Brain microvascular endothelial cell (primary cell): ENCODE measurements at places on chromosomes 3 and 15.

DNA sequence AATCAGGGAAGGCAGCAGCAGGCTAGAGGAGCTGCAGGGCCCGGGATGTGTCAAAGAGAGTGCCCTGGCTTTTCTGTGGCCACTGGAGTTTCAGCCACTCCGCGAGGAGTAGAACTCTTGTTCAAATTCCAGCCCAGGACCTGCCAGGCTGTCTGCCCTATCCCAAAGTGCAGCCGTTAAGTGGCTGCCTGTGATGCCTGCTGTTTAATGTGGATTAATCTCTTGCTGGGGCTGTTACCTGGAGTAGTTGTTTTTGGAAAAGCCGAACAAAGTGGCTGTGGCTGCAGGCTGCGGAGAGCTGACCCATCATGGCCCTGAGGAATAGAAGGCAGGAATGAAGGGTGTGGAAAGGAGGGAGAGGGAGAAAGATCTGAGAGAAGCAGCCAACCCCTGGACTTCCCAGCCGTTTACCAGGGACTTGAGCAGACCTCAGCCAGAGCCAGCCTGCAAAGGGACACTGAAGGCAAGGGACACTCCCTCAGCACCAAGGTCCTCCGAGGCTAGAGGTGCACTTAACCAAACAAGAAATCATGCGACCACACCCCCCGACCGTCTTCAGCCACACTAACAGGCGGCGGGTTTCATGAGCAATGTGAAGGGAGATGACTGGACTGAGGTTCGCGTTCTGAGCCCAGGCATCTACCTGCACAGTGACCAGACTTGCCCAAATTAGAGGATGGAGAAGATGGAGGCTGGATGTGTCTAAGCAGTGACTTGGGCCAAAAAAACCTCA is 4.7 kb downstream of the CDAN1 start:
- no peak for DNase-seq

DNA sequence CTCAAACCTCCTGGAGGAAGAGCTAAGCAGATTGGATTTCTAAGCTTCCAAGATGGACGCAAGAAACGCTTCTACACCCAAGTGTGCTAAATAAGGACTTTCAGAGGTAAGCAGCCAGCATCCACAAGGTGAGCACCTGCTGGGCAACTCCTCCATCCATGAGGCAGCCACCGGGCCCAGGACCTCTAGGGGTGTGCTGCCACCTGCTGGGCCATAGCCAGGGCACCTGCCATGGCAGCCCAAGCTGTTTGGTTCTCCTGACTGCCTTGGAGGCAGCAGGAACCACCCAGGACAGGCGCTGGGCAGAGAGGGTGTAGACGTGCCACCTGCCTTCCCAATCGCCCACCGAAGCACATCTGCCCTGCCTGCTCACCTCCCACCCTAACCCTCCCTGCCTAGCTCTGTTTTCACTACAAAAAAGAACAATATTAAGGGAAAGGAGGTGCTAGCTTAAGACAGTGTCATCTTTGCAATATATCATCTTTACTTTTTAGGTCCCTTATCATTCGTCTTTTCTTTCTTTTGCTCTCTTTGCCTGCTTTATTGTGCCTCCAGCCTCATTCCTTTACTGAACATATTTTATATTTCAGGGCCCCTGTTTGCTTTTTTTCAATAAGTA is 12.9 kb downstream of the C15orf62 start:
- no peak for DNase-seq

DNA sequence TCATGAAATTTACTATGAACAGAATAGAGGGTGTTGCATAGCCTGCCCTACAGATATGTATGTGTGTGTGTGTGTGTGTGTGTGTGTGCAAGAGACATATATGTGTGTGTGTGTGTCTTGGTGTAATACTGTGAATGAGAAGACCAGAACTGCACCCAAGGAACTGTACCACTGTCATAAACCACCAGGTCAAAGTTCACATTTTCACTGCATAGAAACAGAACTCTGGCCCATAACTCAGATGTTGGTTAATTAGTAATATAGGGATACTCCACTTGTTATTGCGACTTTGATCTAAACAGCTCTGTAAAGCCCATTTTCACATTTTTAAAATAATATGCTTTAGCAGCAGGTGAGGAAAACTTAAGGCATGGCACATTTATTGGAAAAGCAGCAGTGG is 111.8 kb downstream of the IGF2BP2 start:
- no peak for DNase-seq

- DNase-seq: no peak
These were observed 137.5 kb upstream of the CCNL1 start for GRCh38 chr3:157297328-157297915.

- no peak for DNase-seq
These were observed 3.5 kb upstream of the HHATL start for GRCh38 chr3:42705962-42706585.

DNA sequence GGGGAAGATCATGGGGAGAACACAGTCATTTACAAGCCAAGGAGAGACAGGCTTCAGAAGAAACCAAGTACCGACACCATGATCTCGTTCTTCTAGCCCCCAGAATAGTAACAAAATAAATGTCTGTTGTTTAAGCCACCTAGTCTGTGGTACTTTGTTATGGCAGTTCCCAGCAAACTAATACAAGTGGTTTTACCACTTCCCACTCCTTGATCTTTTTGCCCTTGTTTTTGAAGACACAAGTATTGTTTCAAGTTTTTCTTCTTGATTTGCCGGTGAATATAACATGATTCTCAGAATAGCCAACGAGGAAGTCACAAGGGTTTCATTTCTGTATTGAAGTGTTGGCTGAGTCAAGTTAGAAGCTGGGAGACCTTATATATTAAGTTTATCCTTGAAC is 220.3 kb downstream of the SOX2 start:
- DNase-seq: no peak

DNA sequence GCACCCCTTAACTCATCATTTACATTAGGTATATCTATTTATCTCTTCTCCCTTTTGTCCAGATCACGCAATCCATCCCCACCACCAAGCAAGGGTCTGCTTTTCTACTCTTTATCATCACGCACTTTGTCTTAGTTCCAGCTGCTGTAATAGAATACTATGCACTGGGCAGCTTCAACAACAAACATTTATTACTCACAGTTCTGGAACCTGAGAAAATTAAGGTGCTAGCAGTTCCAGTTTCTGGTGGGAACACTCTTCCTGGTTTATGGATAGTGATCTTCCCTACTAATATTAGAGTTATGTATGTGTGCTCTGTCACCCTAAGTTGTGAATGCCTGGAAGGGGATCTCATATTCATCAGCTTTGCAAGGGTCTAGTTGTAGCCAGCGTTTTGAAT is 687.0 kb downstream of the NTRK3 start:
- no peak for DNase-seq

DNA sequence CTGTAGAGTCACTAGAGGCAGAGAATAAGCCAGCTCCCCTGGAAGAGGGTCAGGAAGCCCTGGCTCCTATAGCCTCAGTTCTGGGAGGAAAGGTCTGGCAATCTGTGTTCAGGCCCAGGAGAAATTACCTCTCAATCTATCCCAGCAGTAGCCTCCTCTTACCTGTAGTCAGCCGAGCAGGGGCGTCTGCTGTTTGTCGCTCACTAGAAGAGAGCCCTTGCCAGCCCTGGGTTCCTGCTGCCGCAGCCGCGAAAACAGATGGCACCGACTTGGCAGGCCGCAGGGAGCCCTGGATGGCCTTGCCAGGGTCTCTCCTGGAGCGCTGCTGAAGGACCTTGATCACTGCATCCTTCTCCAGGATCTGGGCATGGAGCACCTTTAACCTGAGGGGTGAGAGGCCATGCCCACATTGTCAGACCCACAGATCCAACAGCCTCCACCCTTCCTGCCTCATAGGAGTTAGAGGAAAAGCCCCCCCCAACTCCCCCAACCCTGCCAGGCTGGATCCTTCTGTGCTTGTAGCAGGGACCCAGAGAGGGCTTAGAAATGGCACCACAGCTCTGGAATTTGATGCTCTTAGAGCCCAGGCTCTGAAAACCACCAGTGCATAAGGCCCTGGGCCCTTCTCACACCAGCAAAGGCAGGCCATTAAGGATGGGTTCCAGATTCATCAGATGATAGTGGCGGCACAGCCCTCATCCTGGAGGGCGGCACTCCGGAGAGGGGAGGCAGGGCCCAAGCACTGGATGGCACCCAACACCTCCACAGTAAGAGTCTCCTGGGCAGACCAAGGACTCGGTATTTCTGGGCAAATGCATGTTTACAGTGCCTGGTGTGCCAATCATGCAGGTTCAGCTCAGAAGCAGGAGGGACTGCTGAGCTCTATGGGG is 14.9 kb downstream of the AMOTL2 start:
- no peak for DNase-seq

- DNase-seq: no peak
These were observed 2.2 kb downstream of the HEMK1 start for GRCh38 chr3:50571486-50571885.

GRCh38 chr15:99414755-99415731 is 150.7 kb upstream of the MEF2A start:
- DNase-seq: no peak

GRCh38 chr3:170565495-170565894 is 20.4 kb downstream of the SLC7A14 start:
- peak; percentile 44 for DNase-seq

- no peak for DNase-seq
These were observed 85.4 kb downstream of the WDR76 start for GRCh38 chr15:43912208-43912607.

DNA sequence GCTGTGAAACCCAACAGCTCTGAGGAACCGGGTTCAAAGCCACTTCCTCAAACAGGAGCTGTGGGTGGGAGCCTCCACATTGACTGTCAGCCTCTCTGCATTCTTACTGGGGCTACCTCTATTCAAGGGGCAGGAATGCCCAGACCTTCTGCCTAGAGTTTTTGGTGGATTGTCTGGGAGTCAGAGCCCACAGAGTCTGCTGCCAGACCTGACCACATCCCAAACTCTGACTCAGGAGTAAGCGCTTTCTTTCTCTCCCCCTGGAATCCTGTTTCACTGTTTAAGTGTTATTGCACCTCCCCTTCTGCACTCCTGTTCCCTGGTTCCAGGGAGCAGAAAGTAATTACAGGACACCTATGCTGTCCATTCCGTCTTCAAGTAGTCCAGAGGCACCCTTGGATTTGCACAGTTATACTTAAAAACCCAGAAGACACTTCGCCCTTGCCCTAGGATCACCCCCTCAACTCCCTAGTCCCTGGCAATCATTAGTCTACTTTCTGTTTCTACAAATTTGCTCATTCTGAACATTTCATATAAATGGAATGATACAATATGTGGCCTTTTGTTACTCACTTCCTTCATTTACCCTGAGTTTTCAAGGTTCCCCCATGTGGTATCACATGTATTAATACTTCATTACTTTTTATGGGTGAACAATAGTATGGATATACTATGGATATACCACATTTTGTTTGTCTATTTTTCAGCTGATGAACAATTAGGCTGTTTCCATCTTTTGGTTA is 37.9 kb upstream of the TJP1 start:
- peak; percentile 69 for DNase-seq

DNA sequence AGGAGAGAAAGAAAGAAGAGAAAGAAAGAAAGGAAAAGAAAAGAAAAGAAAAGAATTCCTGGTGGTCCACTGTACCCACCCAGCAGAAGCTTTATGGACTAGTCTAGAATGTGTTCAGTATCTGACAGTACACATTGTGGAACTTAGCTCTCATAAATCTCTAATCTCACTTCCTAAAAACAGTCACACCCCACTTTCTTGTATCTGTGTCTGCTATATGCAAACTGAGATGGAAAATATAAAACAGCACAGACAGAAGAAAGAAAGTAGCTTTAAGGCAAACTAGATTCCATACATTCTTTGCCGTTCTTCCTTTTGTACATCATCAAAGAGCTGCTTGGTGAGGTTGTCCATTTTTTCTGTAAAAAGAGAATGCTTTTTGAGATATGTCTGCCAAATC is 41.1 kb upstream of the GNB5 start:
- DNase-seq: no peak

GRCh38 chr15:29081781-29082180 is 187.8 kb downstream of the NSMCE3 start:
- no peak for DNase-seq
